ENCODE measurements at places on chromosomes 3 and 15.

GRCh38 chr15:63163217-63163616 is 5.9 kb upstream of the RPS27L start:
- no peak for DNase-seq

DNA sequence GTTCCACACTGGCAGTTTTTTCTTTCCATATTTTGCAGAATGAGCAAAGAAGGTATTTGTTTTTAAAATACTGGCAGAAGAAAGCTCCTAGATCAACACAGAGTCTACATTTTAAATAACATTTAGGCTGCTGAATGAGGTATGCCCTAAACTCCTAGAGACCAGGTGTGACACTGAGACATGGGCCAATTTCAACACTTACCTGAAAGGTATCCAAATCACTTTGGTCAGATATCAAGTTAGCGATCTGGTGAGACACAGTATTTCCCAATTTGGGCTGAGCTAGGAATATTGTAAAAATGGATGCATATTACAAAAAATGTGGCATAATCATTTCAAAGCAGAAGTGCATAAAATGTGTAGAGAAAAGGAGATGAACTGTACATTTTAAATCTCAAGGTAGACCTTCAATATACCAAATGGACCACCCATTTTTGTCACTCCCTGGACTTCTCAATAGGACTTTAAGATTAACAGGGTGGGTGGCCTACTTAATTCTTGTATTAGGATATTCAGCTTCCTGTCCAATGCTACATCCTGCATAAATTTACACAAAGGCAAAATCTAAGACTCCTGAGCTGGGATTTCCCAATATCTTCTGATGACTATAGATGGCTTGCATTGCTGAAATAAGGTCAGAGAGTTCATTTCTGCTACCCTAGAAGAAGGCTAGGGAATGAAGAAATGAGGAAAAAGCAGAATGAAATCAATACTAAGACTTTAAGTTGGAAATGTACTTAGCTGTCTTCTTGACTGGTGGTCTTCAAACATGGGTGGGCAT is 487.8 kb downstream of the FOXP1 start:
- DNase-seq: no peak

- no peak for DNase-seq
These were observed 20.5 kb downstream of the TRPM1 start for GRCh38 chr15:31081056-31081455.

DNA sequence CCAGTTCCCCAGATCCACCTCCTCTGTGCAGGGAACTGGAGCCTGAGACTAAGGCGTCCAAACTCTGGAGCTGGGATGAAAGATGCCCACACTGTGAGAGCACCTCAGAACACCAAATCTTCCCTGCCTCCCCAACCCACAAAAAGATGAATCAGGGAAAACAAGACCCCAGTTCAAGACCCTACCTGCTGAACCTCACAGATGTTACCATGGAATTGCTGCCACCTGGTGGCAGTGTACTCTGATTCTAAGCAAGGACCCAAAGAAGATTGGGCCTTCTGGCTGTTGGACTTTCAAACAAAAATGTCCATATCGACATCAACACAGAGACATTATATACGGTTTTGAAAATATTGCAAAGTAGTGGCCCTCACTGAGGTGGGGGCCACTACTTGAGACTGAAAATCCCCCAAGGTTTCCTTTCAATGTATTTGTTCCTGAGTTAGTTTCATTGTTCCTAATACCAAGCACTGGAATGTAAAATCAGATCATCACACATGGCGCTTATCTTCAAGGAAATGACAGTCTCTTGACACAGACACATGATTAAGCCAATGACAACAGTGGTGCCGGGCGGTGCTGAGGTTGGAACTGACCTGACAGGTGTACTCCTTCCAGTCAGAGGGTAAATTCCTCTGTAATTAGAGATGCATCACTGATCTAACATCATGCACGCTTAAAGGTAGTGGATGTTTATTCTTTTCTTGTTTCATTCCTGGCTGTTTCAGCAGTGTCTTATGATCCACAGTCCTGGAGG is 67.6 kb downstream of the SLC6A11 start:
- DNase-seq: no peak

DNA sequence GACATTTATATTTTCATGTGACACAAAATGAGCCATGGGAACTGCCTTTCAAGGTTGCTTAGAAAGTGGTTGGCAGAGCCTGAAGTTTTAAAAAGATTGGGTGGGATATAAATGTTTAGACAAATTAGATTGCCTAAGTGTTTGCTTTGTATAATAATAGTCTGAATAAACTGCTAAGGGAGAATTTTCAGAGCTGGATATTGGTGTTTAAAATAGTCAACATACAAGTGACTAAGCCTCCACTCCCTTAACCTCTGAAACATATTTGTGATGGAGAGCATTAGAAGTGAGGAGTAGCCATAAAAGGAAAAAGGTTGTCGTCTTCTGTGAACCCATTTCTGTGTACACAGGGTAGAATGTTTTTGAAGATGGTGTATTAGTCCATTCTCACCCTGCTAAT is 201.6 kb downstream of the THSD4 start:
- DNase-seq: no peak

DNA sequence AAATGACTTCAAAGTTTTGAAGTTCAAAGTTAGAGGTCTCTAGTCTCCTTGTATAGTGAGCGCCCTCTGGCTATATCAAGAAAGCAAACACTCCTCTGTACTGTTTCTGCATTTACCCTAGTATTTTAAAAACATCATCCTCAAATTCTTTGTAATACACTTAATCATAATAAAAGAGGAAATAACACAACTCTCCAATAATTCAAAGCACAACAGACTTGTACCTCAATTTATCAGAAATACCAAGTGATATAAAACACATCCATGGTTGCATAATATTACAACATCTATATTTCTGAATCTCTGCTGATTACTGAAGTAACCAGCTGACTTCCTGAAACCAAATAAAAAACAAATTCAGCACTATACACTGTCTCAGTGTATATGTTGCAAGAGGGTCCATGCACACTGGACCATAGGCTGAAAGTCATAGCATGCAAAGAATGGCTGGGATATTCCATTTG is 12.5 kb downstream of the PLOD2 start:
- DNase-seq: no peak

GRCh38 chr15:33908406-33908805 is 59.9 kb upstream of the CHRM5 start:
- DNase-seq: no peak

GRCh38 chr15:88512601-88513000 is 33.9 kb downstream of the DET1 start:
- DNase-seq: no peak

DNA sequence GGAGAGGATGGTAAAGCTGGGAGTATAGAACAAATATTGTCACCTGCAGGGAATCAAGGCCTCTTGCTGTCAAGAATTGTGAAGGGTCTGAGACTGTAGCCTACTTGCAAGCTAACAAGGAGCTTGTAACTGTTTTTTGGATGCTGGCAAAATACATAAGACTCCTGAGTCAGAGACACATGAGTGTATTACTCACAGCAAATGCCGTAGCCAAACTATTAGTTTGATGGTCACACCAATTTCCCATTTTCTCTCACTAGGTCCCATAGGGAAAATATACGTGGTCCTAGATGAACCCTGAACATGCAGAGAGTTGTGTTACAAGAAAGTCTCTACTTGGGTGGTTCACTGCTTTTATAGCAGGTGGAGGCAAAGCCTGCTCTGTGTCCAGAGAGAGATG is 44.7 kb upstream of the LIPC start:
- DNase-seq: no peak

- no peak for DNase-seq
These were observed 68.7 kb downstream of the GBE1 start for GRCh38 chr3:81692766-81693165.

DNA sequence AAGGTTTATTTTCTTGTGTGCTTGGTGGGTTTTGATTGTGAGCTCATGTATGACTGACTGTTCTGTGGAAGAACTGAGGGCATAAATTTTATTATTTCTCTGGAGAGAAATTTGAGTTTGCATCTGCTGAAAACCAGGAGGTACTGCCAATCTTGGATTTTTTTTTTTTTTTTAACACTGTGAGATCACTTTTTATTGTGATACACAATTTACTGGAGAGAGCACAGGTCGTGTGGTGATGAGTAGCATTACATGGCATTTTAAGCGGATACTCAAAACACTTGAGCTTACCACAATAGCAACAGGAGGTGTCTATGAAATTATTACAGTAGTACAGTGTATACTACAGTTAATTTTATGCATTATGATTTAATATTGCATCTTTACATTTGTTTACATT is 237.4 kb downstream of the MFSD1 start:
- DNase-seq: no peak

Measured in stimulated activated CD4-positive, alpha-beta T cell treated with anti-CD3 and anti-CD28 coated beads, TNF-alpha, amount 100 ng/mL, for 48 hours (primary cell).